Activated effector memory CD4-positive, alpha-beta T cell treated with anti-CD3 and anti-CD28 coated beads, Interleukin-2, amount 50 U/mL, for 16 hours (primary cell): ENCODE measurements at places on chromosomes 4 and X.
A peak's percentile ranks its signal among the peaks of the same experiment; 100 is the strongest.

- DNase-seq = no peak
These were observed 316.7 kb upstream of the SLC7A11 start for GRCh38 chr4:138558886-138559285.

DNA sequence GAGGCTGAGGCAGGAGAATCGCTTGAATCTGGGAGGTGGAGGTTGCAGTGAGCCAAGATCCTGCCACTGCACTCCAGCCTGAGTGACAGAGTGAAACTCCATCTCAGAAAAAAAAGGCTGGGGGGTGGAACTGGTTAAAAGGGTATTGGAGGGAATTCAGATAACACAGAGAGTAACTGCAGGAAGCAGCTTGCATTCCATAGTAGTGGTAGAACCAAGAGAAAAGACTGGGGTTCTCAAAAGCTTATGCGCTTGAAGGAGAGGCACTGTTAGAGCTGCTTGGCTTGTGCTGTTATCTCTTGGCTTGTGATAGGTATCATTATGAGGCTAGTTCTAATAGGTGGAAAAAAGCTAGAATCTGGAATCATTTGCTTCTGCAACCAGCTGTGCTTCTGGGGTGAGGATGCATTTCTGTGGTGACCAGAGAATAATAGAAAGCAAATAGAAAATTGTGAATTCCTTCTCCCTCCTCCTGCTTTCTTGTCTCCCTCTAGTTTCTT is 91.2 kb upstream of the ELOVL6 start:
- no peak for DNase-seq

DNA sequence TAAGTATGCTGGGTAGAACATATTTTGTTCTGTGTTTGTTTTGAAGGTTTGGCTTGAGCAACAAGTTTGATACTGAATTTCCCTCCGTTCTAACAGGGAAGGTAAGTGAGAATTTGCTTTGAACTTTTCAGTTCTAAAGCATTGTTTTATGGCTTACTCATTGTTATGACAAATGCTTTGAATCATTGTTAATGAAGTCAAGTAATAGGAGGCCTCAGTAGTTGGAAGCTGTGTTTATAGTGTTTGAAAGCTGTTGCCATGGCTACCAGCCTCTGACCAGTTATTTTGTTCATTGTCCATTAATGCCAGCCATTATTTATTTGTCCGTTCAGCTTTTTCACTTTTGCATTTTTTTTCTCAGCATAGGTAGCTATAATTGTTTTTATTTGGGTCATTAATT is 14.4 kb downstream of the CHIC1 start:
- DNase-seq = no peak

DNA sequence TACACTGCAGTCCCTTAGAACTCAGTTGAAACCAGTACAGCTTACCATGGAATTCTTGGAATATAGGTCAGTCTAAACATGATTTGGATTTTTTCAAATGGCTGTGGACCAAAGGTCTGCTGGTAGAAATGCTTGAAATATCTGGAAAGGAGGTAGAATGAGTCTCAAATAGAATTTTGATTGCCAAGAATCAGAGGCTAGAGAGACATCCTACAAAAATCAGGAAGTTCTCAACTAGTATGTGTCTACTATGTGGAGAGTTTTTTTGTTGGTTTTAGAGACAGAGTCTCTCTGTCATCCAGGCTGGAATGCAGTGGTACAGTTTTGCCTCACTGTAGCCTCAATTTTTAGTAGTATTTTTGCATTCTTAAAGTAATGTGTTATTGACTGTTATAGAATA is 53.6 kb downstream of the PAQR3 start:
- no peak for DNase-seq

DNA sequence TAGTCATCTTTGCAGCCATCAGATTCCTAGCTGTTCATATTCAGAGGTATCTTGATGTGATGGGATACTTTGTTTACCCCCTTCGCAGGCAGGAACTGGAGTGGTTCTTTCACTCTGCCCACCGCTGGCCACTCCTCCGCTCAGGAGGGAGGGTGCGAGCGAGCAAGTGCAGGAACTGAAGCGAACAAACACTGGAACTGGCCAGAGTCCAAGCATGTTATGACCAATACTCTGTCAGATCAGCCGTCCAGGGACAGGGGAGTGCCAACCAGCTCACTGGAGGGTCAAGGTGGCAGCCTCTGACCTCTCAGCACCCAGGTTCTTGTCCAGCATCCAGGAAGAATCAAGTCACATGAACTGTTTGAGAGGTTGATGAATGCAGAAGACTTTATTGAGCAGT is 18.0 kb upstream of the MANBA start:
- DNase-seq = no peak

DNA sequence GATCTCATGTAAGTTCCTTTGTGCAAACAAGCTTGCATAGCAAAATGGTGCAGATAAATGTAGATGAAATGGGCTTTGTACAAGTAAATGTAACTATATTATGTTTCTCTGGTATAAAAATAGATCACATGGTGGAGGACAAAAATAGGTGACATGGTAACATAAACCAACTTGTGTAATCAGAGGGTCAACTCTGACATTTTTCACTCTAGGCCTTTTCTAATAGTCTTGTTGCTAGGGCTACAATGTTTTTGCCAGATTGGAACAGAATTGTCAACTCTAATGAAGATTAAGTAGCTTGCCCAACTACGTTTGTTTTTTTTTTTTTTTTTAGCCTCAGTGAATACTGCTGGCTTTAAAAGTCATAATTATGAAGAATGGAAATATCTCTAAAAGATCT is 11.5 kb downstream of the MAD2L1 start:
- DNase-seq = no peak

DNA sequence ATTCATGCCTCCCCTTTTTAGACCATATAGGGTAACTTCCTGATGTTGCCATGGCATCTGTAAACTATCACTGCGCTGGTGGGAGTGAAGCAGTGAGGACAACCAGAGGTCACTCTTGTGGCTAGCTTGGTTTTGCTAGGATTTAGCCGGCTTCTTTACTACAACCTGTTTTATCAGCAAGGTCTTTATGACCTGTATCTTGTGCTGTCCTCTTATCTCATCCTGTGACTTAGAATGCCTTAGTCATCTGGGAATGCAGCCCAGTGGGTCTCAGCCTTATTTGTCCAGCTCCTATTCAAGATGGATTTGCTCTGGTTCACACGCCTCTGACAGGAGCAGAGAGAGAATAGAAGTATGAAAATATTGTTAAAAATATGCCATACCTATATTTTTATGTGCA is 355.7 kb downstream of the ADGRL3 start:
- no peak for DNase-seq

DNA sequence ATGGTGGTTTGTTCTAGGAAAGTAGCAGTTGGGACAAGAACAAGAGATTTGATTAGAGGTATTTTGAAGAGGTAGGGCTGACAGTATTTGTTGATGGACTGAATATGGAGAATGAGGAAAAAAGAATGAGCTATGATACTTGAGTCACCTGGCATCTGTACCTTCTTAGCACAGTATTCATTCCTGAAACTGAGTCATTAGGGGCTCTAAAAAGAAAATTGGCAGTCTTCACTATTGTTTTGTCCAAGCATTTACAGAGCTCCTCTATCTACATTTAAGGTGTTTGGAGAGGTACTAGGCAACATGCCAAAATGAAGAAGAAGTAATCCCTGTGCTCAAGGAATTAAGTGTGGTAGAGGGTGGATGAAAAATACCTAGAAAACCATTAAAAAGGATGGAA is 165.8 kb downstream of the SHROOM4 start:
- no peak for DNase-seq

GRCh38 chr4:10457255-10457801 is at the start of gene ZNF518B:
ZNF518B (minus strand) TSS chr4:10457426; CDS start chr4:10446328, 11,098 bp downstream.
- DNase-seq = peak; percentile 92

DNA sequence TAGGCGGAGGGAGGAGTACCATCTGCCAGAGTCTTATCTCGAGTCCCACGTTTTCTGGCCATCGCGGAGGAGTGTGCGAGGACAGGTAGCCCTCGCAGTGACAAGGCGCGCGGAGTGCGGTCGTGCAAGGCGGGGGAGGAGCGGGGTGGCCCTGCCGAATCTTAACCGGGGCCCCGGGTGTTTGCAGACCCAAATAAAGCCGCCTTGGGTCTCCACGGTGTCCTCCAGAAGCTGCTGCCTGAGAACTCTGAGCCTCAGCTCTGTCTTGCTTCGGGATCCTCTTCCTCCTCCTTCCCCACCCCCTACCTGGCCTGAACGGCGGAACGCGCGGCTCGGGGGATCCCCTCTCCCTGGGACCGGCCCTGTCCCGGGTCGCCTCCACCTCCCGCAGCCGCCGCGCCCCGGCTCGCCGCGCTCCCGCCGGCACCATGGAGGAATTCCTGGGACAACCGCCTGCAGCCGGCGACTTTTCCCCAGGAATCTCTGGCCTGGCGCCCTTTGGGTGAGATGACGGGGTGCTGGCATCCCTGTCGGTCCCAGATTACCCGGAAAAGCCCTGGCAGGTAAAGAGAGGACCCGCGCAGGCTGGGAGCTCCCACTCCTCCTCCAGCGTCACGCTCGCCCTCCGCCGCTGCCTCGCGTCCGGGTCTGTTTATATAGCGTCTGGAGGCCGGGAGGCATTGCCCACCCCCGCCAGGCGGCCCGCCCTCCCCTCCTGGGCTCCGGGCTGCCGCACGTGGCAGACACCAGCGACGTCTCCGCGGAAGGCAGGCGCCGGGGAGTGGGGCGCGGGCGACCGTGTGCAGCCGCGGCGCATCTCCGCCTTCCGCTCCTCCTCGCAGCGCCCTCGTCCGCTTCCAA is at the start of gene GALNTL6:
Gene GALNTL6, plus strand, starts transcription at position 740 of the 861 bp plus-strand sequence.
- no peak for DNase-seq

- peak; percentile 87 for DNase-seq
These were observed at the start of gene LONRF3 for GRCh38 chrX:118974088-118974907. LONRF3 (plus strand) TSS chrX:118974618; CDS start chrX:118974781, 163 bp downstream.

GRCh38 chr4:114386637-114387233 is 211.9 kb upstream of the UGT8 start:
- DNase-seq = no peak

DNA sequence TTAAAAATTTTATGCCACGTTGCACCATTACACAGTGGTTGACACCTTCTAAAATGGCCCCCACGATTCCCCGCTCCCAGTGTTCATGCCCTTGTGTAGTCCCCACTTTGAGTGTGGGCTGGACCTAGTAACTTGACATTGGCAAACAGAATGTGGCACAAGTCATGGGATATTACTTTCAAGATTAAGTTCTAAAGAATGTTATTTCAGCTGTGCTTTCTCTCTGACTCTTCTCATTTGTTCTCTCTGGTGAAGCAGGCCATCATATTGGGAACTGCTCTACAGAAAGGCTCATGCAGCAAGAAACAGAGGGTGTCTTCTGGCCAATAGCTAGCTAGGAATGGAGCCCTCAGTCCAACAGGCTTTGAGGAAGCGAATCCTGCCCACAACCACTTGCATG is 67.1 kb downstream of the ATXN3L start:
- no peak for DNase-seq

DNA sequence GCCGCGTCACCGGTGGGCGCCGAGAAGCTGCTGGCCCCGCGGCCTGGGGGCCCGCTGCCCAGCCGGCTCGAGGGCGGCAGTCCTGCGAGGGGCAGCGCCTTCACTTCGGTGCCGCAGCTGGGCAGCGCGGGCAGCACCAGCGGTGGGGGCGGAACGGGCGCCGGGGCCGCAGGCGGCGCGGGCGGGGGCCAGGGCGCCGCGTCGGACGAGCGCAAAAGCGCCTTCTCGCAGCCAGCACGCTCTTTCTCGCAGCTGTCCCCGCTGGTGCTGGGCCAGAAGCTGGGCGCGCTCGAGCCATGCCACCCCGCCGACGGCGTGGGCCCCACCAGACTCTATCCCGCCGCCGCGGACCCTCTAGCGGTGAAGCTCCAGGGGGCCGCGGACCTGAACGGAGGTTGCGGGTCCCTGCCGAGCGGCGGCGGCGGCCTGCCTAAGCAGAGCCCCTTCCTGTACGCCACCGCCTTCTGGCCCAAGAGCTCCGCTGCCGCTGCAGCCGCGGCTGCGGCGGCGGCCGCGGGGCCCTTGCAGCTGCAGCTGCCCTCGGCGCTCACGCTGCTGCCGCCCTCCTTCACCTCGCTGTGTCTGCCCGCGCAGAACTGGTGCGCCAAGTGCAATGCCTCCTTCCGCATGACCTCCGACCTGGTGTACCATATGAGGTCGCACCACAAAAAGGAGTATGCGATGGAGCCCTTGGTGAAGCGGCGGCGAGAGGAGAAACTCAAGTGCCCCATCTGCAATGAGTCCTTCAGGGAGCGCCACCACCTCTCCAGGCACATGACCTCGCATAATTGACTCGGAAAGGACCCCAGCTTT is 5.6 kb downstream of the PRDM8 start:
- peak; percentile 83 for DNase-seq

DNA sequence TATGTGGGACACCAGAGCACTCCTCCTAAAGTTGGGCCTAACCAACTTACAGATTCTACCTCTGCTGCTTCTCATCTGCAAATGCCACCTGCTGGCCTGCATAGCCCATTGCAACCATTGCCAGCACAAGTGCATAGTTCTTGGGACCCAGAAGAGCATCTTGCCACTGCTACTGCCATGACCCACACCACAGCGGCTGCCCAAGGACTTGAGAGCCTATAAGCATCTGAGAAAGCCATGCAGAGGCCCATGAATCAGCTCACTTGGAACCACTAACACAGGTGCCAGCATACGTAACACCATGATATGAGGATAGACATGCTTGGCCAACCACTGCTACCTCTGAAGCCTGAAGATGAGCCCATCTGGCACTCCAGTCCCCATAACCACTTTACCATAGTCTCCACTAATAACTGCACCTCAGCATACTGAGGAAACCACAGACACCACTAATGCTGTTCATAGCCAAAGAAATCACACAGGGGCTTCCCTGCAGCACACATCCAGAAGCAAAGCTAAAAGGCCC is 258.1 kb upstream of the AGTR2 start:
- no peak for DNase-seq

DNA sequence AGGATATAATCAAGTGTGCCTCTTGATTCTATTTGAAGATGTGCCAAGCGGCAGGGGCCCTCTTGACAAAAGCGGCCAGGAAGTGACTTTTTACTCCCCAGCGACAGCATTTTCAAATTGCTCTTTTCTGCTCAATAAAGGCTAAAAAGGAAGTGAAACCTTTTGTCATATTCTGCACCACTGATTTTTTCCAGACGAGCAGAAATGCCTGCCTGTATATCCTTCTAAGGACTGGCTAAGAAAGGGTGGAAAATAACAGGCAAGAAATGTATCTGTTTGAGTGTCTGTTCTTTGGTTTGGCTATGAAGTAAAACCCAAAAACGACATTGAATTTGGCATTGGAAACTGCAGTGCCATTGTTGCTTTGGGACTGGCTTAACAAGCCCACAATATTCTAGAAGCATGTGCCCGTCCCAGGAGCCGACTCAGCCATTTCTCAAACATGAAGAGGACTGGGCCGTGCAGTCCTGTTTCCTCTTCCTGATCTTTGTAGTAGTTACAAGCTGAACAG is 25.4 kb downstream of the TMSB4X start:
- peak; percentile 71 for DNase-seq

- no peak for DNase-seq
These were observed 416.6 kb downstream of the IQCM start for GRCh38 chr4:149398993-149399392.
